GM12878 (cell line): ENCODE measurements at places on chromosomes 1 and 21.
A peak's percentile ranks its signal among the peaks of the same experiment; 100 is the strongest.

- H3K4me1 ChIP-seq: no peaks in the 10 kb centered on the region
- DNase-seq: no peak
Measured at GRCh38 chr21:45892156-45892915, 89.2 kb upstream of the COL6A1 start.

GRCh38 chr1:7940745-7941436 is at the start of gene TNFRSF9:
TNFRSF9 (minus strand) TSS chr1:7940839; CDS start chr1:7939994, 845 bp downstream.
- DNase-seq: no peak
- H3K4me1 ChIP-seq: peaks cover 5% of the 10 kb centered on the region; the same call in 1 of the 2 replicates
- peaks cover 5% of the 10 kb centered on the region for H3K27me3 ChIP-seq
- H3K36me3 ChIP-seq: no peaks in the 10 kb centered on the region
- no peak within 1 kb of the TSS for H3K27ac ChIP-seq
- H3K4me3 ChIP-seq: peak within 1 kb of the TSS; percentile 17; the same call in 1 of the 2 replicates

GRCh38 chr1:206502812-206503211 is 4.5 kb upstream of the RASSF5 start:
- peaks cover 45% of the 10 kb centered on the region for H3K4me1 ChIP-seq
- no peak overlapping the region; the same call in 1 of the 2 replicates for H3K27ac ChIP-seq
- DNase-seq: no peak

DNA sequence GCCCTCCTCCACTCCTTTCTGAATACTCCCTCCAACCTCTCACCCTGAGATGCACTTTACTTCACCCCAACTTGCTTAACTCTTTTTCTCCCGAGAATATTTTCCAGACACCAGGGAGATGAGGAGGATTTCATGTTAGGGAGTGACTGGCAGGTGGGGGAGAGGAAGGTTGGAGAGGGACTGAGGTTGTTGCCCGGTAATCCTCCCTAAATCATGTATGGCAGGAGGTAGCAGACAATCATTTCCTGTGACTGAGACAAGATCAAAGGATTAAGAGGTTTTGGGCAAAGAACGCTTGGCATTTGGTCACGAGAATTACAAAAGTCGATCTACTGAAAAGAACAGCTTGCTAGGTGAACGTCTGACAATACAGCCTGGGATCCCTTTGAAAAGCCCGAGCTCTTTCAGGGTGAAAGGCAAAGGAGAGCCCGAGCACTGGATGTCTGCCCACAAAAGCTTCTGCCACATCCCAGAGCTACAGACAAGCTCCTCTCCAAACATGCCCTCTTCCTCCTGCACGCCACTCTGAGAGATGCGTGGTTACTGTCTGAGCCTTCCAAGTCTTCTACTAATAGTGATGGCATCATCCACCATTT is 154.1 kb downstream of the DAB1 start:
- no peak for DNase-seq
- no peaks in the 10 kb centered on the region for H3K36me3 ChIP-seq
- H3K4me3 ChIP-seq: no peak overlapping the region
- no peaks in the 10 kb centered on the region for H3K4me1 ChIP-seq

DNA sequence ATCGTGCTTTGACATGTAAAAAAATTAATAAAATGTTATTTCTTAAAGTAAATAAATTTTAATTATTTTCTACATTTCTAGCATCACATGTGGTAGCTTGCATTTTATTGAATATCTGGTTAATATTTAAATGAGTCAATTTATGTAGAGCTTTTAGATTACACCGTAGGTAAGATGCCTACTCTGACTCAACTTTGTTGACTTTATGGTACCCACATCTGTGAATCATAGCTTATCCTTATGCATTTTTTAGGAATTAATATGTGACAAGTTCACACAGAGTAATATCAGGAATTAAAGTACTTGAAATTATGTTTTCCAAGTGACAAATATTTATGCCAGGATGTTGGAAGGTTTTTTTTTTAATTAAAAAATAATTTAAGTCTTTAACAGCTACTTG is 120.7 kb downstream of the LEPR start:
- no peak for DNase-seq
- no peak overlapping the region for H3K4me3 ChIP-seq
- H3K27ac ChIP-seq: no peak overlapping the region

DNA sequence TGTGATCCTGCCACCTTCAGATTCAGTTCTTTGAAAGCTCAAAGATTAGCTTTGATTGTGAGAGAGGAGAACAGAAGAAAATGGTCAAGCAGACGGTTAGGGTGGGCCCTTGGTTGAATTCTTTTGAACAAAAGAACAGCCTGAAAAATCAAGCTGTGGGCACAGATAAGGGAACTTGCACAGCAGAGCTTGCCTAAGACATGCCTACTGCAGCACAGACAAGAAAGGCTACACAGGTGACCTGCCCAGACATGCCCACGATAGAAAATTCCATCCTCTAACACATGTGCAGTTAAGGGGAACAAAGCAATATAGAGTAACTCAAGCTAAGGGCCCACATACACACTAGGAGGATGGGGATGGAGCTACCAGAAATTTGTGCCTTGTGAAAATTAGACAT is 512.5 kb upstream of the LRRC7 start:
- DNase-seq: no peak
- H3K27ac ChIP-seq: no peak overlapping the region; the same call in 1 of the 2 replicates
- no peaks in the 10 kb centered on the region for H3K4me1 ChIP-seq
- H3K4me3 ChIP-seq: no peak overlapping the region
- H3K27me3 ChIP-seq: no peaks in the 10 kb centered on the region
